ENCODE measurements at places on chromosomes 1 and 21.

DNA sequence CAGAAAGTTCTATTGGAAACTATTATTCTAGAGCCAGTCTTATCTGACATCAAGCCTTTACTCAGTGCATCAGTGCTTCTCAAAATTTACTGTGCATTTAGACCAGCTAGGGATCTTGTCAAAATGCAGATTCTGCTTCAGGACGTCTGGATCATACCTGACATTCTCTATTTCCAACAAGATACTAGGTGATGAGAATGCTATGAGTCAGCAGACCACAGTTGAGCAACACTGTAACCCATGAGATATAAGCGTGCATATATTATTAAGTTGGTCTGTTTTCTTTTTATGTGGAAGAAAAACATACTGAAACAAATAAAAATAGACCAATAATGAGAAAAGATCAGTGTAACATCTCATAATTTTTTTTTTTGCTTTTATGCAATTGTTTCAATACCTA, 40.4 kb upstream of the KCNH1 start:
- no peak for DNase-seq

GRCh38 chr1:222399197-222399596, 148.7 kb downstream of the HHIPL2 start:
- DNase-seq = no peak

- no peak for DNase-seq
These were observed 5.8 kb upstream of the MAGOH start for GRCh38 chr1:53244141-53244540.

DNA sequence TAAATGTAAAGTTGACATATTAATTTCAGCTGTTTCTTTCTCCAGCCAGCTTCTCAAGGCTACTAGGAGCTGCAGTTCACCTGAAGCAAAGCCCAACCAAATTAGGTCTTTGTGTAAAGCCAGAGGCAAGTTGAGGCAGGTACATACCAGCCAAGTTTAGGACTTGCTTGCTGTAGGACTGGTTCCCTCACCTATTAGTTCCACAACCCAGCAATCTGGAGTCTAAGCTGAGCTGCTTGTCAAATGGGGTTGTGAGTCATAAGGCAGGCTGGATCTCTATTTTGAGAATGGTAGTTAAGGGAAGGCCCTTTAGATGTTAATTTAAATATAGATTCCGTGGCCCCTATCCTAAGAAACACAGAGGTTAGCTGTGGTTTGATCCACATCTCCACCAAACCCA, 7.6 kb upstream of the FLG2 start:
- DNase-seq = no peak

- DNase-seq = no peak
These were observed 13.9 kb upstream of the WDR26 start for GRCh38 chr1:224448453-224449017.

- DNase-seq = peak; percentile 97
These were observed 25.7 kb upstream of the BACE2 start for GRCh38 chr21:41142051-41142795.

GRCh38 chr1:4018466-4019146, 118.5 kb upstream of the C1orf174 start:
- no peak for DNase-seq

DNA sequence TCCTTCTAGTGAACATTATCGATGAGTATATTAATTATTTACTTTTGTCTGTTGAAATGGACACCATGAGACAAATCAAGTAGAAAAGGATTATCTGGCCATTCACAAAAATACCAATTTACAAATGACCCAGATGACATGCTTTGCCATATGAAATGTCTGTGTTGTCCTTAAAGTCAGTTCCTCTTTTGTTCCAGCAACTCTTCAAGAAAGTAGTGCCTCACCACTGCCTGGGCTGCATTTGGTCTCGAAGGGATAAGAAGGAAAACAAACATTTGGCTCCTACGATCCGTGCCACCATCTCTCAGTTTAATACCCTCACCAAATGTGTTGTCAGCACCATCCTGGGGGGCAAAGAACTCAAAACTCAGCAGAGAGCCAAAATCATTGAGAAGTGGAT, 79.6 kb downstream of the RGL1 start:
- DNase-seq = no peak

GRCh38 chr1:112711041-112711440, 4.1 kb downstream of the PPM1J start:
- DNase-seq = no peak

- peak; percentile 17 for DNase-seq
These were observed 338.2 kb downstream of the ASTN1 start for GRCh38 chr1:176826265-176826664.

GRCh38 chr1:24925082-24925779, 4.8 kb downstream of the RUNX3 start:
- no peak for DNase-seq

GRCh38 chr1:186730951-186731729, 50.9 kb upstream of the PTGS2 start:
- DNase-seq = no peak

- DNase-seq = peak; percentile 28
These were observed at the start of gene CACYBP for GRCh38 chr1:174999936-175000696. Gene CACYBP (plus strand): TSS chr1:174999947. CDS start chr1:175000181, 234 bp downstream.

DNA sequence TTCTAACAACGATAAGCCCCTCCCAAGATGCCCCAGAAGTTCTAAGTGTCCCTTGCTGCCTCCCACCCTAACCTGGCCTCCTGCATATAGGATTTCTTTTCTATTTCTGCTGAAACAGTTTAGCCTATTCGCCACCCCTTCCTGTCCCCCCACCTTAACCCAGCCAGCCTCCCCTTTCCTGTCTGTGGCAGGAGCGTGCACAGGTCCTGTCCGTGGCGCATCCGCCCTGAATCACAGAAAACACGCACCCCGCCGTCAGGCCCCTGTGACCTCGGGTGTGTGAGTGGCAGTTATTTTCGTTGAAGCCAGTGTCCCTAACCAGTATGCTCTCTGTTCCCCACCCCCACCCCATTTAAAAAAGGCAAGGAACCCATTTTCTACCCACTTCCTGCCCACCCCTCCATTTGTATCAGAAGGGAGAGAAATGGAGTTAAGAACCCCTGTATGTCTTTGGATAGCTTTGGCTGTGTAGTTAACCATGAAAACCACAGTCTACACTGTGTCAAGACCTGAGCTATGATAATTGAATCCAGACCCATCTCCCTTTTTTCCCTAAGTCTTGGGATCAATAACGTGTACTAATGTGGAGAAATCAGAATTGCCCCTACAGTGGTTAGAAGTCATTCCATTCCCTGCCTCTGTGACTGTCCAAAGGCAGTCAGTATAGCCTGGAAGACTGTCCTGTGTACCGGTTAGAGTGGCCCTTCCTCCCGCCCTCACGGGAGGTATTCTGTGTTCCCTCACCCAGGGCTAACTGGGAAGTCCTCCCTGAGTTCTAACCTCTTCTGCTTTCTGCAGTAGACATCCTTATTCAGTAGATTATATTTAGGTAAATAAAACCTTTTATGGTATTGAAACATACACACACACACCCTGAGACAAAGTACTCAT, 1.8 kb downstream of the PLEKHO1 start:
- DNase-seq = peak; percentile 43

- no peak for DNase-seq
These were observed 182.0 kb downstream of the DUSP10 start for GRCh38 chr1:221559911-221560310.

Measured in AG10803 (cell line).